ENCODE measurements at places on chromosomes 5 and 9.

GRCh38 chr5:109917154-109917546 is 227.4 kb downstream of the MAN2A1 start:
- no peak for DNase-seq

DNA sequence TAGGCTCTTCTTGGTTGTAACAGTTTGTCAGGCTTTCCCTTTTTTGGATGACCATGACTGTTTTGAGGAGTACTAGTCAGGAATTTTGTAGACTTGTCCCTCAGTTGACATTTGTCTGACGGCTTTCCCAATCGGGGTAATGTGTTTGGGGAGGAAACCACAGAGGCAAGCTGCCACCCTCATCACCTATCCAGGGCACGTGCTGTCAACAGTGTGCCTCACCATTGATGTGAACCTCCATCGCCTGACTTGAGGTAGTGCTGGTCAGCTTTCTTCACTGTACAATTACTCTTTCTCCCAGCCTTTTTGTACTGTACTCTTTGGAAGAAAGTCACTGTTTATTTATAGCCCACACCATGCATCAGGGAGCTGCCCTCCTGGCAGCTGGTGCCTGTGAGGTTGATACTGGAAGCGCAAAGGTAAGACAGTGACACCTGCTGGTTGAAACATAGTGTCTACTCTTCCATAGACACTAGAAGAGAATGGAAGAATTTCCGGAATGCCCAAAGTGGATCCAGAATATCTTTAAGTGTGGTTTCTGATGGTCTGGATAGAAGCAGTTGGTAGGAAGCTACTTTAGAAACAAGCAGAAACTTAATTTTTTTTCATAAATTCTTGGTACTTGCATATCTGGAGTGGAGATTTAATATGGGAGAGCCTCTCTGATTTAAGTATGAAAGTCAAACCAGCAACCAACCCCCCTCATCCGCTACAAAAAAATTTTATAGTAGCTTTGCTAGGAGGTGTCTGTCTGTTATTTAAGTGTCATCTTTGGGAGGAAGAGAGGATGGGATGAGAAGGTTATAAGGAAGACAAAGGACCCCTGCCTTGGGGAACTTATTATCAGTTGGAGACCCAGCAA is 69.3 kb downstream of the SNX30 start:
- peak; percentile 74 for DNase-seq

DNA sequence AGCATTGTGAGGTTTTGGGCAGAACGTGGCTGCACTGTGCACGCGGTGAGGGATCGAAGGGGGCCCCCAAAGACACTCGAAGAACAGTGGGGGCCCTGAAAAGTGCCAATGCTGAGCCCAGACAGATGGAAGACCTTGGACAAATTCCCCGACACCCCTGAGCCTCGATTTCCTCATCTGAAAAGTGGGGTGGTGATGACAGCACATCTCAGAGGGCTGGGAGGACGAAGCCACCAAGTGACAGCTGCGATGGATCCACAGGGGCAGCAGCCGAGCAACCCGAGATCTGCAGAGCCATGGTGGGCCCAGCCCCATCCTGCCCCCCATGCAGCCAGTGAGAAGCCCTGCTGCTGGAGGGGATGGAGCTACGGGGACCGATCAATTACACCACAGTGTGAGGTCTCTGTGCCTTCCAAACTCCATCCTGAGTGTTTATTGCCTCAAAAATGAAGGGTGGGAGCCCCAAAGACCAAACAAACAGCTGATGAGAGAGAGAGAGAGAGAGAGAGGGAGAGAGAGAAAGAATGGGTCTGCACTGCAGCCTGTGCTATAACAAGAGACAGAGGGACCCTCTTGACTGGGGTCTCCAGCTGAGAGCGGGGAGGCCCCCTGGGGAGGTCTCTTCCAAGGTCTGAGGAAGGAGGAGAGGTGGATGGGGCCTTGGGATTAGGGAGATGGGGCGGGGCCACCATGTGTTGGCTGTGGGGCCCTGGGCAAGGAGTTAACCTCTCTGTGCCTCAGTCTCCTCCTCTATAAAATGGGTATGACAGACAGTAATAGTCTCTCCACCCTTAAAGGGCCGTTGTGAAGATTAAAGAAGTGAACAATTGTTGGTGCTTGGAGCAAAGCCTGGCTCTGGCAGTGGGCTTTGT is 134.4 kb upstream of the IER5L start:
- DNase-seq, result no peak

GRCh38 chr5:92963800-92964199 is 617.2 kb downstream of the NR2F1-AS1 start:
- DNase-seq, result no peak

GRCh38 chr9:136244969-136245218 is 718 bp downstream of the QSOX2 start:
- no peak for DNase-seq

DNA sequence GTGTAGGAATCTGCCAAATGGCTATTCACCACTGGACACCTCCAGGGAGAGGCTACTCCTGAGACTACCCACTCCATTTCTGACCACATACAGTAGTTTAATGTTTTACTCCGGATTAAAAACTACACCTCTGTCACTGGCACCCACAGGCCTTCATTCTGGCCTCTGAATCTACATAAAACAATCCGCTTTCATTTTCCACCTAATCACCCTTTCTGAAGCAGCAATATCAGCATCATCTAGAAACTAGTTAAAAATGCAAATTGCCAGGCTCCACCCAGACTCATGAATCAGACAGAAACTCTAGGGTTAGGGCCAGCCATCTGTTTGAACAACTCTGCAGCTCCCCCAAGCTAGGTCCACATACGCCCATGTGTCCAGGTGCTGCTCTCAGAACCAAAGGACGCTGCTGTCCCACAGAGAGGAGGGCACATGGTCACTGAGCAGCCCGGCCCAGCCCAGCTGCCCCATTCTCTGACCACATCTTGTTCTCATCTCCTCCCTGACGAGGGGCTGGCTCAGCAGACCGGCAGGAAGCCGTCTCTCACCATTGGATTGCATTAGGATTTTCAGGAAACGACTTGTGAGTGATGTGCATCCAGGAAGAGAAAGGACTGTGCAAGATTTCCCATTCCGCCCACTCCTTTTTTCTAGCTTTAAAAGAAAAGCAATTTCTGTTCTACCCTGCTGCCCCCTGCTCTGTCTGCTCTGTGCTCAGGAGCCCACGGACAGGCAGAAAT is 34.7 kb downstream of the ADAM19 start:
- no peak for DNase-seq

DNA sequence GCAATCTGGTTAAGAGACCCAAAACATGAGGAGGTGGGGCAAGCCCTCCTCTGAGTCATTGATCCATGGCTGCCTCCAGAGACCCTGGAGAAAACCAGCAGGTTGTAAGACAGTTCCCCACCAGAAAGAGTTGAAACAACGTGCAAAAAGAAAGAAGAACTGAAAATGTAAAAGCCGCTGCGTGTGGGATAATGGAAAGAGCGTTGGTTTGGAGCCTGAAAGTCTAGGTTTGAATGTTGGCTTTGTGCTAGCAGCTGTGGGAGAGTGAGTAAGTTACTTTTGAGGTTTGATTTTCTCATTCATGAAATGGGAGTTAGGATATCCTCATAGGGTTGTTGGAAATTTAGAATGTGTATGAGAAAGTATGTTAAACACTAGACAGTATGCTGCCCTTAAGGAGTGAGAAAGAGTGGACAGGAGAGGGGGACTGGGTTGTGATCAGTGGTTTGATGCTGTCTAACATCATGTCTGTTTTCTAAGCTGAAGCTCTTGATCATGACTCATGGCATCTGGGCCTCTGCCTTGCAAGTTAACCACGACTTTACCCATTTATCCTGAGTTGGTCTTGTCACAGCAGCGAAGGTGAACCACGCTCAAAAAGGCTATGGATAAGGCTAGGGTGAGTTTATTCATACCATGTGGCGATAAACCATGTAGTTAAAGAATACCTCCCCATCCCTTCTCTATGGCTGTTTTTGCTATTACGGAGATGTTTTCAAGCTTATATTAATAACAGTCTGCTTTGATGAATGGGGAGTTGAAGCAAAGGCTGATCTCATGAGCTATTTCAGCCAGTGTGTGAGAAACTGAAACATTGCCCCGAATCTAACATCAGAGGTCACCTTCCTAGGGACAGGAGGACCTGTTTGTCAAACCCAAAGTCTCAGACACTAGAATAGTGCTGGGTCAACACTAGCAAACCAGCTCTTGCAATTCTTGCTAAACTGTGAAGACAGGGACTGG is 41.3 kb downstream of the ZNF366 start:
- DNase-seq, result no peak

- no peak for DNase-seq
Measured at GRCh38 chr9:97362777-97363545, 48.9 kb upstream of the TDRD7 start.

GRCh38 chr9:27665136-27665535 is 91.9 kb upstream of the C9orf72 start:
- DNase-seq, result no peak

DNA sequence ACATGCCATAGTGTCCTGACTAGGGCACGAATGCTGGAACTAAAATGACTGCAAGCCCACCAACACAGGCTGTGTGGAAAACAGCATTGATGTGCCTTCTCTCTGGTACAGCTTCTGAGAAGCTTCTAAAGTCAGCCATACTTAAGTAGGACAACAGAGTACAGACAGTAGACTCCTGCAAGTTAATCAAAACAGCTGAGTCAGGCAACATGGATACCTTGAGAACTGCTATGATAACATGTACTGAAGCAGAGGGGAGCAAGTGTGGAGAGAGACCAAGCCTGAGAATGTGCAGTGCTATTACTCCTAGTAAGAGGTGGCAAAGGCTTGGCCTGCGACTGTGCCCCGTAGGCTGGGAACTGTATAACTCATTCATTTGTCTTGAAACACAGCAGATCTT is 2.5 kb downstream of the ISCA1 start:
- DNase-seq, result no peak

- no peak for DNase-seq
Measured at GRCh38 chr9:94867842-94868312, 141.4 kb downstream of the AOPEP start.

DNA sequence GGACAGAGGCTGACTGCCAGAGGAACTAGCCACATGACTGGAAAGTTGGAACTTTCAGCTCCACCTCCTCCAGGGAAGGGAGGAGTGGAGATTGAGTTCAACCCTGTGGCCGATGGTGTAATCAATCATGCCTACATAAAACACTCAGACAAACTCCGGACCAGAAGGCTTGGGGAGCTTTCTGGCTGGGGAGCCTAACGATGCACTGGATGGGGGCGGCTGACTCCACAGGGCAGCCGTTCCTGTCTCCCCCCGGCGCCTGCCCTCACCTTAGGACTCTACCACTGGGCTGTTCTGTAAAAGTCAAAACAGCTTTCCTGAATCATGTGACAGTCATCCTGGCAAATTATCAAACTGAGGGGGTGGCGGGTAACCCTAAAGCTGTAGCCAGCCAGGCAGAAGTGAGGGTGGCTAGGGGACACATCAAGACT is 58.0 kb downstream of the GOLM1 start:
- DNase-seq, result no peak

DNA sequence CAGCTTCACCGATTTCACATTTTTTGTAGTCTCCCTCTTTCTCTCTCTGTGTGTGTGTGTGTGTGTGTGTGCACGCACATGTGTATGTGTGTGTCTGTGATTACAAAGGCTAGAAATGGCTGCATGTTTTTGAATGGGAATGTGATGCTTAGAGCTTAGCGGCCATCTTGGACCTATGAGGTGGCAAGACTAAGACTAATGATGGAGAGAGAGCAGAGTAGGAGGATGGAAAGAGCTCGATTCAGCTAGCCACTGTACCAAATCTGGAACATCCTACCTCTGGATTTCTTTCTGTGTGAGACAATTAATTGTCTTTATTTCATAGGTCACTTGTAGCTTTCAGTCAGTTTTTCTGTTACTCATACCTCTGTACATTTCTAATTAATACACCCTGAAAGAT is 205.1 kb downstream of the PCSK1 start:
- no peak for DNase-seq

DNA sequence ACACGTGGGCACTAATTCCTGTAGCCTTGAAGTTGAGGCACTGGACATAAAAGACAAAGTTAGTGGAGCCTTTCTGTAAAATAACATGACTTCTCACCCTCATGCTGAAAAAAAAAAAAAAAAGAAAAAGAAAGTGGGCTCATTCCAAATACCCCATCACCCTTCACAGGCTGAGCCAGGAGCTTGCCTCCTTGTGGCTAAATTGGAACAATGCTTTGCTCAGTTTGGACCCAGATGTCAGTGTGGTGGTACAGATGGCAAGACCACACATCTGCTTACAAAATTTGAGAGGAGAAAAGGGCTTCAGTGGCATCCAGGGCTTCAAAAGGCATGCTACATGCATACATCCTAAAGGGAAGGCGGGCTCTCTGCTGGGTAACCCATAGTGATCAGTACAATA is 342.8 kb downstream of the EBF1 start:
- DNase-seq, result no peak

GRCh38 chr5:160629003-160629402 is 207.3 kb downstream of the PTTG1 start:
- no peak for DNase-seq

GRCh38 chr5:159851053-159851452 is 65.2 kb upstream of the ADRA1B start:
- DNase-seq, result no peak

- no peak for DNase-seq
Measured at GRCh38 chr5:57501414-57502201, 19.0 kb upstream of the ACTBL2 start.

- DNase-seq, result no peak
Measured at GRCh38 chr5:119009131-119009530, 20.8 kb upstream of the DTWD2 start.

GRCh38 chr5:81782811-81783210 is 31.9 kb upstream of the SSBP2 start:
- DNase-seq, result peak; percentile 36

DNA sequence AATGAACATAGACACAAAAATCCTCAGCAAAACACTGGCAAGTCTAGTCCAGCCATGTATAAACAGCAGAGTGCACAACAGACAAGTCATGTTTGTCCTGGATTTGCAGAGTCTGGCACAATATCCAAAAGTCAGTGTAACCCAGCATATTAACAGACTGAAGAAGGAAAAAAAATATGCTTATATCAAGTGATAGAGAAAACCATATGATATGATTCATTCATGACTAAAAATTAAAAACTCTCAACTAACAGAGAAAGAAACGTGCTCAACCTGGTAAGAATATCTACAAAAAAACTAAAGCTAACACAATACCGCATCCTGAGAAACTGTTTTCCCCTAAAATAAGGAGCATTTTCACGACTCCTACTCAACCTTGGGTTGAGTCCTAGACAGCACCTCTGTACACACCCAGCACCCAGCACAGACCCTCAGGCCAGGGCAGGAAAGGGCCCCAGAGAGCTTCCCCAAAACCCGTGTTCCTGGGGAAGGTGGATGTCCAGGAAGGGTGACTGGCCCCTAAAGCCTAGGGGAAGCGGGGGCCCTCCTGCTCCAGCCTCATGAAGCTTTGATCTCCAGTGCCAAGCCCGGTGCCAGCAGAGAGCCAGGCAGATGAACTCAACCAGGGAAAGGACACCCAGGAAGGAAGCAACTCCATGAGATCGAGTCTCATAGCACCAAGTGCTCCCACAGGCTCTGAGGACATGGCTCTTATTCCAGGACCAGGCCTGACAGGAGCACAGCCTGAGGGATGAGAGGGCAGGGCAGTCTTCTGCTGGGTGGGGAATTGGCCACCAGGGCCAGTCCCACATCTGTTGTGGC is 38.9 kb downstream of the ADAMTS2 start:
- no peak for DNase-seq
